ENCODE measurements at places on chromosomes 3 and 15.

DNA sequence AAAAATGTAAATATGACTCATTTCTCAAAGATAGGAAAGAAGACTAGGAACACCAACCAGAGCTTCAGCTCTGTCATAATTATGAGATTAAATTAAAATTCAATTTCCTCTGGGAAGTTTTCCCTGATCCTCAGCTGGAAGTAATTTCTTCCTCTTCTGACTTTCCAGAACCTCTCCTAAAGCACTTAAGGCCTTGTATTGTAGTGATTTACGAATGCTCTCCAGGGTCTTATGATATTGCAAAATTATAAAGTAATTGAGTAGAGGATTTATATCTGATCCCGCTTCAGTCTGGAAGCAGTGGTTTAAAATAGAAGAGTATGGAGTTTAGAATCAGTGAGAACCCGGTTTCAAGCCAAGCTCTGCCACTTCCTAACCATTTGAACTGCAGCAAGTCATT is 279.8 kb downstream of the ZPLD1 start:
- no peak for ATAC-seq

- ATAC-seq: peak; percentile 86
Observed at GRCh38 chr3:33834096-33834453, 35.6 kb downstream of the PDCD6IP start.

DNA sequence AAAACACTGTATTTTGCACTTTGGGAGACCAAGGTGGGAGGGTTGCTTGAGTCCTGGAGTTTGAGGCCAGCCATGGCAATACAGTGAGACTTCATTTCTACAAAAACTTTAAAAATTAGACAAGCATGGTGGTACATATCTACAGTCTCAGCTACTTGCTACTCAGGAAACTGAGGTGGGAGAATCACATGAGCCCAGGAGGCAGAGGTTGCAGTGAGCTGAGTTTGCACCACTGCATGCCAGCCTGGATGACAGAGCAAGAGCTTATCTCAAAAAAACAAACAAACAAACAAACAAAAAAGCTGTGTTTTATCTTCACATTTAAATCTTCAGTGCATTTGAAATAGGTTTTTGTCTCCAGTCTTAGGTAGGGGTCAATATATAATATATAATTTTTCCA is 4.8 kb upstream of the SLC9C1 start:
- no peak for ATAC-seq

- ATAC-seq: peak; percentile 75
Observed at GRCh38 chr15:34154725-34155204, 52.9 kb downstream of the PGBD4 start.

DNA sequence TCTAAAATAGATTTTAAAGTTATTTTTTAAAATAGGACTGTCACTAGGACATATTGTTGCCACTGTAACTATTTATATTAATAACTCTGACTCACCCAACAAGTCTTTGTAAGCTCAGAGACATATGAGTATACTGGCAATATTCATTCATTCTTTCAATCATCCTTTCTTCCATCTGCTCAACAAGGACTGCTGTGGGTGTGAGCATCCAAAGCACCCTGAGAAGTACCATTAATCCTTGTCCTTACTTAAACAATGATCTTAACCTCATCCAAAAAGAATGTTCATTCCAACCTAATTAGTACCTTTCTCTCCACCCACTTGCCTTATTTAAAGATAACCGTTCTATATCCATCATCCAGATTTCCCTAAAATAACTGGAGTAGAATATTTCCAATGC is 94.2 kb upstream of the PPP2R3A start:
- no peak for ATAC-seq

DNA sequence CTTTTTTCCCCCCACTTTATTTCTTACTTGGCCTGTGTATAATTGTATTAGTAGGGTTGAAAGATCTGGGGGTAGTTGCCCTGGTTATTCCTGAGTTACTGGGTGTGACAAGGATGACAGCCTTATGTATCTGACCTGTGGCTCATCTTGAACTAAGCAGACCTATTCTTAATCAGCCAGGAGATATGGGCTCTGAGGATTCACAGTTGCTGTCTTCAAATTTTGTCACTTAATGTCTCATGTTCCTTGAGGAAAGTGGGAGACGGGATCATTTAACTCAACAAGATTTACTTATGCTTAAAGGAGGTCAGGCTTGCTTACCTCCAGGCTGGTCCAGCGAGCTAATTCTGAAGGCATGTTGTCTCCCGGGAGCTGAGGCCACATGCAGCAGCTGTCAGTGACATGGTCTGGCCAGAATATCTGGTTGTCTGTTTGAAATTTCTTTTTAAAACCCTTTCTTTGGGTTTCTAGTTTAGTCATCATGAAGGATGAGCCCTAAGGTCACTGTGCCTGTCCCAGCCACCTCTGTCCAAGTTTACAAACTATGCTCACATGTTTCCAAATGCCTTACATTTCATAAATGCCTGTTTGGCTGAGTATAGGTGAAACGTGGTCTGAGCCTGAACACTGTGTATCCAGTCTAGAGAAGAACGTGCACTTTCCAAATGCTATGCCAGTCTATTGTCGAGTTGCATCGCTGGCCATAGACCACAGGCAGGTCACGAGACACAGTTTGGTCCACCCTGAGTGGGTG is 26.8 kb downstream of the LRTM1 start:
- no peak for ATAC-seq

DNA sequence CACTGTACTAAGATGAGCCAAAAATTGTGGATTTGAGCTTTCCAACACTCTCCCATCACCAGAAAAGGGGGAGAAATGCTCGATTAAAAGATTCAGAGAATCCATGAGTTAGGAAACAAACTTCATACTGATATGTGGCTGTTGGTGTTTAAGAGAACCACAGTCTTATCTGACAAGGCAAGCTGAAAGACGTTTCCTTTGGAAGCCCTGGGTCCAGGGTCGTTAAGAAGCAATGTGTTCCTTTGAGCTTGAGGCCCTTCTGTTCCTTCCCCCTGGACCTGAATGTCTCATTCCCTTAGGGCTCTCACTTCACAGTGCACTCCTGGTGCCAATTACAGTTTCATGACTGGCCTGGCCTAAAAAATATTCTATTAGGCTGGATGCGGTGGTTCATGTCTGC is 524.8 kb upstream of the PPP2R3A start:
- no peak for ATAC-seq

Measured in stimulated activated memory B cell treated with anti-CD40 and anti-IgM and Interleukin-4, amounts not matched to agents 10 μg/mL and 1 μg/mL and 100 μg/mL, for 72 hours (primary cell).